Hematopoietic multipotent progenitor cell treated with erythropoietin and hydrocortisone succinate and interleukin-3 and kit ligand, for 17 days (in vitro differentiated cells): ENCODE measurements at places on chromosomes 7 and 10.

- no peak for DNase-seq
These were observed 26.2 kb upstream of the ZNF862 start for GRCh38 chr7:149811831-149812490.

- no peak for DNase-seq
These were observed 130.6 kb downstream of the SORCS1 start for GRCh38 chr10:107033799-107034422.

GRCh38 chr10:92699518-92700381, 10.0 kb downstream of the HHEX start:
- peak; percentile 7 for DNase-seq

GRCh38 chr10:28400176-28400575, 97.3 kb upstream of the MPP7 start:
- DNase-seq = no peak

- no peak for DNase-seq
These were observed 3.6 kb downstream of the TBATA start for GRCh38 chr10:70781461-70782051.
